Suppressor macrophage treated with lipopolysaccharide for 4 hours (primary cell): ENCODE measurements at places on chromosomes 1 and 21.

DNA sequence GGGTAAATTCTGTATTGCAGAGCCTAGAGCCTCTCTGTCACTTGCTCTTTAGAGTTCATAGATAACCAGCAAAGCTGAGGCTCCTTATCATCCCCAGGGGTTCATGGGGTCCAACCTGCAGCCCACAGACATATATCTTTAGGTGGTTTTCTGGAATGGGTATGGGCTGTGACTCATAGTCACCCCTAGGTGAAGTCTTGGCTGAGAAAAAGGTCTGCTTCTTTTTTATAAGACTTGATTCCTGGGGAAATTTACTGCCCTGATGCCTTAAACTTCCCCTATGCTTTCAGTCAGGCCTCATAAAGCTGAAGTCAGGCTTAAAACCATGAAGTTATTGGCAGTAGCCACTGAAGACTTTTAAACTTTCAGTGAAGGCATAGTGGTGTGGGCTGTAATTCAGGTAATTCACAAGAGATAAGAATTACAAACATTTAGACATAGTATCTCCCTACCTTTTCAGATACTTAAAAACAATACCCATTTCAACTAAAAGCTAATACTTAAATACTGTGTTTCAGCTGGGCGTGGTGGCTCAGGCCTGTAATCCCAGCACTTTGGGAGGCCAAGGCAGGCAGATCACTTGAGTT, 46.8 kb downstream of the MACO1 start:
- DNase-seq, result no peak

- no peak for DNase-seq
Observed at GRCh38 chr1:35453031-35453430, 104.2 kb downstream of the KIAA0319L start.

GRCh38 chr1:12132078-12132477, 34.7 kb upstream of the TNFRSF1B start:
- peak; percentile 80 for DNase-seq

DNA sequence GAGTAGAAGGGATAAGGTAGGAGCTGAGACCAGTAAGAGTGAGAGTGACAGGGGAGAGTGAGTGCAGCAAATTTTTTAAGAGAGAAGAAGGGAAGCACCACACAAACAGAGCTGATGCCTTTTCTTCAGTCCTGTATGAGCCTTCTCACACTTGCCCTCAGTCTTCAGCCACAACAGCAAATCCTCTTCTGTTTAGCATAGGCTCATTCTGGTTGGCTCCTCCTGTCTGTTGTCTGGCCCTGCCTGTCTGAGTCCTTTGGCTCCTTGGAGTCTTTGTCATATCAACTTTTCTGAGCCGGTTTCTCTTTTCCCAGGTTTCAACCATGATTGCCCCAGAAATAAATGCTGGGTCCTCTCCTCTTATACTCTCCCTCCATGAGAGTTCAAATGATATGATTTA, 12.7 kb upstream of the CASQ1 start:
- no peak for DNase-seq

- peak; percentile 3 for DNase-seq
Observed at GRCh38 chr1:217907504-217907903, 276.4 kb downstream of the SPATA17 start.

- no peak for DNase-seq
Observed at GRCh38 chr1:111332190-111332589, 41.5 kb downstream of the CHIA start.

DNA sequence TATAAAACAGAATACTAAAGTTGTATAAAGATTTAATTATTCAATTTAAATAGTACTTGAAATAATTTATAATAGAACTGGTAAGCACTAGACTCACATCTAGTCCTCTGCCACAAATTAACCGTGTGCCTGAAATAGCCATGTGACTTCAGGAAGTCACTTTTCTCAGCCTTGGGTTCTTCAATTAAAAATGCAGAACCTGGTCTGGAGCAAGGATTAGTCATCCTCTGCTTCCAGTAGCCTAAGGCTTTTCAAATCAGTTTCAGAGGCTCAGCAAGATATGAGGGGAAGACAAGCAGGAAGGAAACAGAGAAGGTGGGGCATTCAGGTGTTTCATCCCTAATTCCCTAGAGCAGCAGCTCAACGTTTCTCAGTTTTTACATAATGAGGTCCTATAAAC, 23.0 kb downstream of the DPH5 start:
- peak; percentile 66 for DNase-seq

- DNase-seq, result peak; percentile 96
Observed at GRCh38 chr1:32221980-32222755, at the start of the genes EIF3I and TMEM234. EIF3I (plus strand) TSS chr1:32222407; CDS start chr1:32222442, 35 bp downstream. TMEM234 (minus strand) TSS chr1:32222353; CDS start chr1:32222322, 31 bp downstream.
